CD4-positive, alpha-beta T cell treated with Interleukin-4 for 1 hour (primary cell): ENCODE measurements at places on chromosomes 7 and 10.
A peak's percentile ranks its signal among the peaks of the same experiment; 100 is the strongest.

DNA sequence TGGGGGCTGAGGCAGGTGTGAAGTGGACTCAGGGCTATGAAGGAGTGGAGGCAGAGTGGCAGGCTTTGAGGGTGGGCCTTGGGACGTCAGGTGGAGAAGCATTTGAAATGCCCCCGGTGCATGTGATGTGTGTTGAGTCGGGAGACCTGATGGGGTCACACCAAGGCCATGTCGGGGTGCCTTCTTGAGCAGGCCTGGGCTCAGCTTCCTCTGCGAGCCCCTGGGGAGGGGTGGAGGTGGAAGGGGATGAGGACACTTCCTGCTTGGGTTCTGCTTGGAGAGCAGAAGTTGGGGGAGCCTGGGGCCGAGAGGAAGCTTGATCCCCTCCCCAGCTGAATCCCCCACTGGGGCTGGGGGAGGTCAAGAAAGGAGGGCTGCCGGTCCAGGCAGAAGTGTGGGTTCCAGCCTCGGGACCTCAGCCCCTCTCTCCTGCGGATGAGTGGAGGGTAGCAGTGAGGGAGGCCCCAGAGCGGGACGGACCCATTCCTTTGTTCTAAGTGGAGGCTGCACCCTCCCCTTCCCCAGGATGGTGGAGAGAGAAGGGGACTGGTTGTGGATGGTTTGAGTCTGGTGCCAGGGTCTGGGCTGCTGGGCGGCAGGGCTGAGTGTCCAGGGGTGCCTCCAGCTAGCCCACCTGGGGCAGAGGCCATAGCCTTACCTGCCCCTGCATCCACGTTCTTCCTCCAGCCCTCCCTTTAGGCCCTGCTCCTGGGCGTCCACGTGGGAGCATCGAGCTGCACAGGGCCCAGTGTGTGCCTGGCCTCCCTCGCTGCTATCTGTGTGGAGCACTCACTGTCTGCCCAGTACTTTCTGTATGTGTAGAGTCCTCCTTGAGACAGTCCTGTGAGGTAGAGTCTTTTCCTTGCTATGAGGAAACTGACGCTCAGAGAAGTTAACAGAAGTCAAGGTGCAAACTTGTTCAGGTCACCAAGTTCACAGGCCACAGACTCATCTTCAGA is 36.7 kb downstream of the PRF1 start:
- no peak for DNase-seq

DNA sequence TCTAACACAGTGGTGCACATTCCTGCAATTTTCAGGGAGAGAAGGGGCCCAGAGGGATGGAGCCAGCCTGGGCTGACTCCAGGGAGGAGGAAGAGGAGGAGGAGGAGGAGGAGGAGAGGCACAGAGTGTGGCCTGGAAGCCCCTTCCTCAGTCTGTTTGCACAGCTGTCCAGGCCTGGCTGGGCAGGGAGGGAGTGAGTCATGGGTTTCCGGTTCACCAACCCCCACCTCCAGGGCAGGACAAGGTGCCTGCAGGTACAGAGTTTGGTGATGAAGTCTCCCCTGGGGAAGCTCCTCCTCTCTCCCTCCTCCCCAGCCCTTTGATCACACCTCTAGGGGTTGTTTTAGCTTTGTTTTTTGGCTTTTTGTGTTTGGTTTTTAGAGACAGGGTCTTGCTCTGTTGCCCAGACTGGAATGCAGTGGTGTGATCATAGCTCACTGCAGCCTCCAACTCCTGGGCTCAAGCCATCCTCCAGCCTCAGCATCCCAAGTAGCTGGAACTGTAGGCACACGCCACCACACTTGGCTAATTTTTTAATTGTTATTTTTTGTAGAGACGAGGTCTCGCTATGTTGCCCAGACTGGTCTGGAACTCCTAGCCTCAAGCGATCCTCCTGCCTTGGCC is 77.5 kb upstream of the CUX1 start:
- DNase-seq: no peak

GRCh38 chr10:90470966-90471365 is 386.9 kb downstream of the HTR7 start:
- DNase-seq: no peak

- no peak for DNase-seq
Observed at GRCh38 chr10:11699550-11700097, 42.6 kb upstream of the ECHDC3 start.

- DNase-seq: no peak
Observed at GRCh38 chr10:50379616-50380015, 128.3 kb upstream of the ASAH2 start.

- DNase-seq: no peak
Observed at GRCh38 chr10:75437693-75438092, 6.3 kb downstream of the LRMDA start.

DNA sequence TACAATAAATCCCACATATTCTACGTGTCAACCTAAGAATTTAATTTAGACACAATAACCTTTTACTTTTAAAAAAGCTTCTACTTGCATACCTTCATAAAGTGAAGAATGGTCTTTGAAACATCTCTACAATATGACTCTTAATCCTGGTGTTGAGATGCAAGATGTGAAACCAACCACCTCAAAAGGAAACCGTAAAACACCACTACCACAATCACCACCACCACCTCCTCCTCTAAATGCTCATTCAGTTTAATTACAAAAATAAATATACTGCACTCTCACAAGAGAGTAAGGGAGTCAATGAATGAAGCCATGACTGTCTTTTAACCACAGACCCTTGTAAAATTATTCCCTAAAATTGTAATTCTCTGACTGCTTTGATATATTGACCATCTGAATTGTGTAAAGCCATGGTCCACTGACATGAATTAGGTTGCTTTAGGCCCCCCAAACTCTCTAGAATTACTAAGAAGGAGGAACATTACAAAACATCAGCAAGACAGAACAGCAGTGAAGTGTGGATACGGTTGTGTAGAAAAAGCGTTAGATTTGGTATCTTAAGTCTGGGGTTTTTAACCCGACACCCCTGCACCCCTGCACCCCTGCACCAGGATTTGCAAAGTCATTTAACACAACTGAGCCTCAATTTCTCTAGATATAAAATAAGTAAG is 171.4 kb downstream of the SFMBT2 start:
- DNase-seq: peak; percentile 23

DNA sequence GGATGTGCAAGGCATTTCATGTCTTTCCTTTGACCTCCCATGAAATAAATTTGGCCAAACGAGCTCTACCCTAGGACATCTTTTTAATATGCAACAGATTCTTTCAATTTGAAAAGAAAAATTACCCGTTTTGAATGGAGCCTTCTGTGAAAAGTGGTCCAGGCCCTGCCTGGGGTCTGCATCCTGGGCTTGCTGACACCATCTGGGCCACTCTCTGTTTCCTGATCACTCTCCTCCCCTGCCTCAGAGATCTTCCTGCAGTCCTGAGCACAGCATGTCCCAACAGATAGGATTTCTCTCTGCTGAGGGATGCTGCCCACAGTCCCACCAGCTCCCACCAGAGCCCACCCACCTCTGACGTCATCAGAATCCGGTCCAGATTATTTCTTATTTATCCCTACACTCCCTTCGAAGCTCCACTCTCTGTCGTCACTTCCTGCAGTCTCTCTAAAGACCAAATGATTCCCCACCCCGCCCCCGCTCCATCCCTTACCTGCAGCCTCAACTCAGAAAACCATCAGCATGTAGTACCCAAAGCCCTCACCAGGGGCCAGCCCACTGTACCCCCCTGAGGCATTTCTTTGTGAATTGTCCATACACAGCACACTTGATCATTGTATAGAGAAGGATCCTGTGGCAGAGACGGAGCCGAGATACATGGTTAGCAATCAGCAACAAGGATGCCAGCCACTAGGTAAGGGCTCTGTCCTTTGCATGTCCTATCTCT is 192.1 kb upstream of the MGMT start:
- DNase-seq: no peak

GRCh38 chr10:2117641-2118040 is 380.3 kb upstream of the ADARB2 start:
- DNase-seq: no peak

DNA sequence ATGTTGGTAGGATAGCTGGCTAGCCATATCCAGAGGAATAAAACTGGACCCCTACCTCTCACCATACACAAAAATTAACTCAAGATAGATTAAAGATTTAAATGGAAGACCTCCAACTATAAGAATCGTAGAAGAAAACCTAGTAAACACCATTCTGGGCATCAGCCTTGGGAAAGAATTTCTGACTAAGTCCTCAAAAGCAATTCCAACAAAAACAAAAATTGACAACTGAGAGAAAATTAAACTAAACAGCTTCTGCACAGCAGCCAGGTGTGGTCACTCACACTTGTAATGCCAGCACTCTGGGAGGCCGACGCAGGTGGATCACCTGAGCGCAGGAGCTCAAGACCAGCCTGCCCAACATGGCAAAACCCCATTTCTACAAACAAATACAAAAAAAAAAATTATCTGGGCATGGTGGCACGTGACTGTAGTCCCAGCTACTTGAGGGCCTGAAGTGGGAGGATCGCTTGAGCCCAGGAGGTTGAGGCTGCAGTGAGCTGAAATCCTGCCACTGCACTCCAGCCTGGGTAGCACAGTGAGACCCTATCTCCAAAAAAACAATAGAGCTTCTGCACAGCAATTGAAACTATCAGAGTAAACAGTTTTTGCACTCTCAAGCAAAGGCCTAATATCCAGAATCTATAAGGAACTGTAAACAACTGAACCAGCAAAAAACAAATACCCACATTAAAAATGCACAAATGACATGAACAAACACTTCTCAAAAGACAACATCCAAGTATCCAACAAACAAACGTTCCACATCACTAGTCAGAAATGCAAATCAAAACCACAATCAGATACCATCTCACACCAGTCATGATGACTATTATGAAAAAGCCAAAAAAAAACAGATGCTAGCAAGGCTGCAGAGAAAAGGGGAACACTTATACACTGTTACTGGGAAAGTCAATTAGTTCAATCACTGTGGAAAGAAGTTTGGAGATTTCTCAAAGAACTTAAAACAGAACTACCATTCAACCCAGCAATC is 4.8 kb downstream of the CRPPA start:
- no peak for DNase-seq

DNA sequence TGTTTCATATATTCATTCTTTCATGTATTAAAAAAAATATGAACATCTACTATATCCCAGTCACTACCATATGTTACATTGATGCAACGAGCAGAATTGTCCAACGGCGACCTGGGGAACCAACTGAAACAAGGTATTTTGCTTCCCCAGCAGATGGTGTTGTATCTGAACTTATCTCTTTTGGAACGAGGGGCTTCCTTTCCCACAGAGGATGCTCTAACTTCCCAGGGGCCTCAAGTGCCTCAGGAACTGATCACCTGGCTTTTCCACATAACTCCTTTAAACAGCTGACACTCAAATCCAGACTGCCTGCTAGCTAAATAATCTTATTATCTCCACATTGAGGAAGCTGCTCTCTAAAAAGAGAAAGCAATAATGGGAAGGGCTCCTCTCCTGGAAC is 259.3 kb downstream of the HTR7 start:
- no peak for DNase-seq

DNA sequence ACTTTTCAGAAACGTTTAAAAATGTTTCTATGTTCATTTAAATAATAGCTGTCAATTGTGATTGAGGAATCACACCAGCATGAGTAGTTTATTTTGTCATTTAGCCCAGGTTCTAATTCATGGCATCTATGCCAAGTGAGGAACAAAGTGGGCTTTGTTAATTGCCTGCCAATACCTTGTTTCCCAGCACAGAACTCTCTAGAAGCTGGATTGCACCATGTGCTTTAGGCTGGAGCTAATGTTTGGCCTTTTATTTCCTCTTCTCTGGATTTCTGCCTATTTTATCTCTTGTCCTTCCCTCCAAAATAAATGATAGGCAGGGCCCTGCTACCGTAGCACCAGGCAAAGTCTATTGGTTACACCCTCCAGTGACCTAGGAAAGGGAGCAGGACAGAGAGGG is 109.9 kb upstream of the ITGB1 start:
- DNase-seq: no peak

GRCh38 chr10:71203716-71204115 is 8.7 kb upstream of the UNC5B start:
- DNase-seq: no peak

DNA sequence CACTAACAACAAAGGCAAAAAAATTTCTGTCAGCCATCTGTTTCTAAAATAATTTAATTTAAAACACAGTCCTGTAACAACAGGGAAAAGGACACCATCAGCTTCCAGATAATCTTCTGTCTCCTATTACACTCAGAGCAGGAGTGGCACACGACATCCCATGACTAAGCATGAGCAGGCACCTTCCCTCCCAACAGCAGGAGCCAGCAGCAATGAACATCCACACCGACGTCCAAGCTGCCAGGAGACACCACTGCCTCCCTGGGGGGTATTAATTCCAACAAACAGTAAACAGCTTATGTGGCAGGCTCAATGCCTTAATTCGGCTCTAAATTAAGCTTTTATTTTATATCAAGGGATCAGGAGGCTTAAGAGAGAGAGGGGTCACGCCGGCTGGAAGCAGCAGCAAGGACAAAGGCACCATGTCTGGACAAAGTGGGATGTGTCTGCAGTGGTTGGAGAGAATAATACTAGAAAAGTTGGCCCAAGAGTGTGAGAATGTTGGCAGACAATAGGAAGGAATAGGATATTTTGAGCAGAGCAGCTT is 45.7 kb downstream of the KIAA1549 start:
- no peak for DNase-seq

DNA sequence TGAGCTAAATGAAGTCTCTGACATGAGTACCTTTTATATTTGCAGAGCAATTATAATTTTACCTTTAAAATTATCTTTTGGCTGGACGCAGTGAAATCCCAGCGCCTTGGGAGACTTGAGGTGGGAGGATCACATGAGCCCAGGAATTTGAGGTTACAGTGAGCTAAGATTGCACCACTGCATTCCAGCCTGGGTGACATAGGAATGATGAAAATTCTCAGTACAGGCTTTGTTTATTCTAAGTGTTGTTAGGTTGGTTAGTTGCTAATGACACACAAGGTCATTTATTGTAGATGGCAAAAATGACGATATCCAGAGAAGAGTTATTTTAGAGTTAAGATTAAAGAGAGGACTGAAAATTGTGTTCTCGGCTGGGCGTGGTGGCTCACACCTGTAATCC is 87.6 kb downstream of the XRCC2 start:
- no peak for DNase-seq

DNA sequence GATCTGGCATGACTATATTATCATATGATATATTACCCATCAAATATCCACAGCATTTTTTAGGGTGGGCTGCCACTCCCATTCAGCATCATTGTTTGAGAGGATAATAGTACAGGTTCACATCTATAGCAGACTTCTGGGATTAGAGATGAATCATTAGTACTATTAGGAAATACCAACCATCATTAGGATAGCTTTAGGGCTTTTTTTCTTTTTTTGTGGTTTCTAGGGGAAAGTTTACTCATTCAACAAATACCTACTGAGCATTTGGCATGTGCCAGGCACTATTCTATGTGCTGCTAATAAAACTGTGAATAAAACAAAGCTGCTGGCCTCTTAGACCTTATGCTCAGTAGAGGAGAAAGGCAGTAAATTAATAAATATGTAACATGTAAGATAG is 40.6 kb downstream of the NHLRC2 start:
- no peak for DNase-seq

DNA sequence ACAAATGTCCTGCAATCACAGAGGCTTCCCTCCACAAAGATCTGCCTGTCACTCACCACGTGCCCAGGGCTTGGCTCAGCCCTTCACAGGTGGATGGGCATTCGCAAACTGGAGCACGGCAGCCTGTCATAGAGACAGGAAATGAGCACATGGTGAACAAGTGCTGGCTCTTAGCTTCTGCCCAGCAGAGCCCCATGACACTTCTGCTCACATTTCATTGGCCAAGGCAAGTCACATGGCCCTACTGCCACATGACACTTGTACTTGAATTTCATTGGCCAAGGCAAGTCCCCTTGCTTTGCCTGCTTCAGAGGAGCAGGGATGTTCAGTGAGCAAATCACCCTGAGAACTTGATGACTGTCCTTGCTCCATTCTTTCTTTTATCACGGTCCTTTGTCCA is 110.8 kb upstream of the PPP2R2D start:
- no peak for DNase-seq

GRCh38 chr10:130921911-130922440 is 389.5 kb downstream of the TCERG1L start:
- DNase-seq: no peak
